ENCODE measurements at places on chromosomes 12 and 14.
A peak's percentile ranks its signal among the peaks of the same experiment; 100 is the strongest.

GRCh38 chr14:91454155-91454554 lies 36.5 kb upstream of the CCDC88C start:
- H3K27me3 ChIP-seq: no peaks in the 10 kb centered on the region
- H3K4me1 ChIP-seq: no peaks in the 10 kb centered on the region
- no peak overlapping the region for H3K4me3 ChIP-seq

DNA sequence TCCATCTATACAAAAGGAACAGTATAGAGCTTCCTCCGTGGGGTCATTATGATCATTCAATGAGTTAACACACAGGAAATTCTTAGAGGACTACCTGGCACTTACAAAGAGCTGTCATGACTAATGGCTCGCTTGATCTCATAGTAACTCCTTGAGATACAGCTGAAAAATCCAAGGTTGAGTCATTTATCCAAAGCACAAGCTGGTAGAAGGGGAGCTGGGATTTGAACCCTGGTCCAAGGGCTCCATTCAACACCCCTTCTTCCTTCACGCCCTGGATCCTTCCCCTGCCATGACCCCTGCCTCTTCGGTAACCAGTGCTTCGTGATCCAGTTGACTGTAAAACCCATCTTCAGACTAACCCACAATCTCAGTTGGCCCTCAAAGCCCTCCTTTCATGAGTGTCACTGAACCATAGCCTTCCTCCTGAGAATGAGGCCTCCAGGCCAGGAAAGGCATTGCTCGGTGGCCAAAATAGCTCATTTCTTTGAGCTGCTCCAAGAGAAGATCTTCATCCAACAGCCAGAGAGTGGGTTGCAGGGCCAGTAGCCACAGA lies 7.8 kb downstream of the ZFP36L1 start:
- peak overlapping the region; percentile 73 for H3K27ac ChIP-seq
- no peaks in the 10 kb centered on the region for H3K27me3 ChIP-seq
- no peak for DNase-seq
- peaks cover 21% of the 10 kb centered on the region for H3K36me3 ChIP-seq
- H3K4me1 ChIP-seq: peaks cover 61% of the 10 kb centered on the region

DNA sequence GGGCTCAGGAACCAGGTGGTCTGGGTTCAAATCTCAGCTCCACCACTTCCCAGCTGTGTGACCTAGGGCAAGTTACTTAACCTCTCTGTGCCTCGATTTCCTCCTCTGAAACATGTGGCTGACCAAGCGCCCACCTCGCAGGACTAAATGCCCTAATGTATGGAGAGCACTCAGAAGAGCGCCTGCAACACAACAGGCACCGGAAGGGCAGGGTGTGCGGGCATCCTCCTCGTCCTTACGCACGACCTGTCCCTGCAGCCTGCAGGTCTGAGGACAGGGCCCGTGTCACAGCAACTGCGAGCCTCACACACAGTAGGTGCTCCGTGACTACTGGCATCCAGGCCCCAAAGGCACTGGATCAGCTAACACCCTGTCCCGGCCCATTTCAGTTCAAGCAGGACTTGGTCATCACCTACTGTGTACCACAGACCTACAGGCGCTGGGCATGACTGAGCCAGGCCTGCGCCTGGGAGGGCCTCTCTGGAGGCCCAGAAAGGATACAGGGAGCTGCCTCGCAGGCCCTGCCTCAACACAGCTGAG lies 131.5 kb downstream of the NCOR2 start:
- no peak for DNase-seq
- peaks cover 34% of the 10 kb centered on the region for H3K4me1 ChIP-seq
- peaks cover 35% of the 10 kb centered on the region for H3K36me3 ChIP-seq

DNA sequence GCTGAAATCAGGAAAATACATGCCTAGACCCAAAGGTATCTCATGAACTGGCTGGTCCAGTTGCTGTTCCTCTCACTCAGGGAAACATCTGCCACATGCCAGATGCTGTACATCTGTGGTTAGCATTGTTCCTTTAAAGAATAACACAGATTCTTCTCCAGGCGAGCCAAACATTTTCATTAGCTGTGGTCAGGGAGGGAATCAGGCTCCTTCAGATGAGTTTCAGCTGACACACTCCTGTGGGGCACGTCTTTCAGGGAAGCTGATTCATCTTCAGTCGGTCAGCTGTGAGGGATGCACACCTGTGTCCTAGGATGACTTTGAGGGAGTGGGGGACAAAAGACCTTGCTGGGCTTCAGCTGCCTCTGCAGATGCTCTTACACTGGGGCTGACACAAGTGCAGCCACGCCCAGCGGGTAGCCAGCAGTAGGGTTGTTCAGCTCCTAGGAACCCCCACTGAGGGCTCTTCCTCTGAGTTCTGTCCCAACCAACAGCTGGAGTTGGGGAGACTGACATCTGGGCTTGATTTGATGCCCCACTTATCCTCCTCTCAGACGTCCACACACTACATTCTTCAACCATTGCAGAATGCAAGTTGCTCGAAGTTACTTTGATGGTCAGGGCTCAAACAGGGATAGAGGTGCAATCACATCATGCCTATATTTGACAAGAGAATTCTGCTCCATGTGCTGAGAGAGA lies 155.0 kb downstream of the NUAK1 start:
- H3K4me1 ChIP-seq: no peaks in the 10 kb centered on the region
- no peaks in the 10 kb centered on the region for H3K27me3 ChIP-seq
- no peak overlapping the region for H3K4me3 ChIP-seq
- no peaks in the 10 kb centered on the region for H3K36me3 ChIP-seq
- no peak for DNase-seq
- no peak overlapping the region for H3K27ac ChIP-seq

DNA sequence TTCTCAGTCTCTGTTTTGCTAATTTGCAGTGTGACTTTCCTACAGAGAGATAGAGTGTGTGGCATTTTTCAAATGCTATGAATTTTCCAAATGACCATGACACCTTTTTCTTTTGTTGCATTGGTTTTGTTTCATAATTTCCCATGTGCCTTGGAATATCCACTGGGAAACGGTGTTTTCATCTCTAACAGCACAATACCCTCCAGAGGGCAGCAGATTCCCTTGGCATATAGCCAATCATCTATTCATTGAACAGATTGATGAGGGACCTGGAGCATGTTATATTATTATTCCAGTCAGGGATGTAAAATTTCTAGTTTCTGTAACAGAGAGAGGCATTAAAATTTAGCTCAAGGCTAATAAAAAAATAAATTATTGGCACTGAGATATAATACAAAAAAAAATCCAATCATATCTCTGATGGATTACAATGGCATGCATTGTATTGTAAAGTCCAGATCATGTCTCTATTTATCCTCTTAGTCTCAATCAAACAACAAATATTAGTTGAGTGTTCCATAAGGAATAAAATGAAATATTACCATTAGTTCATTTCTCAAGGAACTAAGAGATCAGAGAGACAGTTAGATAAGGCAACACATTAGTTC lies 29.6 kb upstream of the NTN4 start:
- no peaks in the 10 kb centered on the region for H3K27me3 ChIP-seq
- H3K27ac ChIP-seq: no peak overlapping the region
- no peaks in the 10 kb centered on the region for H3K36me3 ChIP-seq
- no peaks in the 10 kb centered on the region for H3K4me1 ChIP-seq

DNA sequence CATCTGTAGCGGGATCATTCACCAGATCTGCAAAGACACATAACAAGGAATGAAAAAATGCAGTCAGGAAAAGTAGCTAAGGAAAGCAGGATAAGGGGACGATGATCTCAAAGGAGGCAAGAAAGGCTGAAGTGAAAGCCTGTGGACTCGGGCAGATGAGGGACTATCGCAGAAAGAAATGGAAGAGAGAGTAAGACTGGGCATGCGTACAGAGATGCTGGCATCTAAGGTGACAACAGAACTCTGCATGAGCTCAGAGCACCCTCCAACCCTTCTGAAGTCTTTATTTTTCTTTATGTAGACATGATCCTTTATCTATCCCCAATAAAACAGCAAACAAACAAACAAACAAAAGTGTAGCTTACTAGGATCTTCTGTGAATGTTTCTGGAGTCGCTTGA lies 7.2 kb downstream of the MFAP5 start:
- no peak for DNase-seq
- H3K36me3 ChIP-seq: no peaks in the 10 kb centered on the region
- no peak overlapping the region for H3K27ac ChIP-seq
- H3K4me3 ChIP-seq: no peak overlapping the region
- peaks cover 5% of the 10 kb centered on the region for H3K4me1 ChIP-seq
